Fibroblast of skin of left biceps (primary cell): ENCODE measurements at places on chromosomes 2 and 18.

GRCh38 chr2:156553714-156554442 is 117.7 kb downstream of the GPD2 start:
- DNase-seq: no peak

DNA sequence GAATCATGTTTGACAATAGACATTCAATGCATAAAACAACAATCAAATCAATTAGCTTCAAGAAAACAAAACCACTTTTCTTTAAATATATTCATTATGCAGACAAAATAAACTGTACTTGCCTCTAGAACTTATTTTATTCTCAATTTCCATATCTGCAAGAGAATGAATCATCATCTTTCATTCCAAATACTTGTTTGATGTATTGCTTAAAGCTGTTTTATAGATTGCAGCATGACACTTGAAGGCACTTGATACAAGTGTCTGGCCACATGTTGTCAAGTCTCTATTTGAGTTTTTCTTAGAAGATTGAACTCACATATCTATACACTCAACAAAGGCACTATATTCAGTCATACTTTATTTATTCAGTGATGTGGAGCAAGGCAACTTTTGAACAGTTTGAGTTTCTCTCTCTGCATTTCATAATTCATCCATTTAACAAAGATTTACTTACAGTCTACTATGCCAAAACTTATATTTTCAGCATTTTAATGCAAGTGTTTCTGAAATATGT is 38.7 kb upstream of the DDX18 start:
- no peak for DNase-seq

DNA sequence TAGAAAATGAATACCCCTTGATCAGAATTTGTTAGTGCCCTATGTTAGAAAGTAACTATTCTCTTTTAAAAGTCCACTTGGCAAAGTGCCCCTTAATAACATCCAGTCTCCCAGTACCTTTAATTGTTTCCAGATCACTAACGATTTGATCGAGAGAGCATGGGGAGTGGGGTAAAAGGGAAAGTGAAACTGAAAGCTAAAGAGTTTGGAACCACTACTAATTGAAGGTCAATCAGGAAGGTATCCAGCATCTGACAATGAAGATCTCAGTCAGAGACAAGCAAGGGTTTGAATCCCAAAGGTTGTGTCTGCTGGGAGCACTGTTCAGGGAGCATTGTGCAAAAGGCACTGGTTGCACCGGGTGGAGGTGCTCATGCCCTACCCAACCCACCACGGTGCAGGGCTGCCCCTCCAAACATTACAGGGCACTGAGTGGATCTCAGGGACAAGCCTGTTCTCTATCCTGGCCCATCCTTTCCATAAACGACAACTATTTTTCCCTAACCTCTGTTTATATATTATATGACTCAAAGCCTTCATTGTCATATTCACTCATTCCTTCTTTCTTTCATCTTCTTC is 14.6 kb upstream of the RIT2 start:
- DNase-seq: peak; percentile 4

DNA sequence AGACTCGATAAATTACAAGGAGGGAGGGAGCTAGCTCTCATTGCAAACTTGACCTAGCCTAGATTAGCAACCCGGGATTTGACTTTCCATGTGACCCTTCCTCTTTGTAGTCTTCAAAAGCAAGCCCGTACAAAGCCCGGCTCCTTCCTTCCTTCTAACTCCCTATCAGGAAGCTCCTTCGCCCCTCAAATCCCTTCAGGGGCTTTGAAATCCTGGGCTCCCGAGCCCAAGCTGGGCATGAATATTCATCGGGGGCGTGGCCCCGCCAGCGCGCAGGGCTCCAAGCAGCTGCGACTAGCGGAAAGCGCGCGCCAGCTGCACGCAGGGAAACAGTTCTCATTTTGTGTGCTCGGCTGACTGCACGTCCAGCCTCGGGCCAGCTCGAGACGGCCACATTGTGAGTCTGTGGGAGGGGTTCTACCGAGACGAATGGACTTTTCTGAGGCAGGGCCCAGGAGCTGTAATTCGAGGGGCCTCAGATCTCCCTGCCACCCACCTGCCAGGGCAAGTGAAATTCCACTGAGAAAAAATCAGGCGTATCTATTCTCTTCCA is 84.0 kb upstream of the PELI1 start:
- DNase-seq: no peak

- no peak for DNase-seq
These were observed 177.0 kb downstream of the CTIF start for GRCh38 chr18:48715711-48716361.

- DNase-seq: no peak
These were observed 609.0 kb upstream of the CELF4 start for GRCh38 chr18:38174594-38174993.

- DNase-seq: no peak
These were observed 86.0 kb downstream of the CDC42EP3 start for GRCh38 chr2:37585295-37585908.

DNA sequence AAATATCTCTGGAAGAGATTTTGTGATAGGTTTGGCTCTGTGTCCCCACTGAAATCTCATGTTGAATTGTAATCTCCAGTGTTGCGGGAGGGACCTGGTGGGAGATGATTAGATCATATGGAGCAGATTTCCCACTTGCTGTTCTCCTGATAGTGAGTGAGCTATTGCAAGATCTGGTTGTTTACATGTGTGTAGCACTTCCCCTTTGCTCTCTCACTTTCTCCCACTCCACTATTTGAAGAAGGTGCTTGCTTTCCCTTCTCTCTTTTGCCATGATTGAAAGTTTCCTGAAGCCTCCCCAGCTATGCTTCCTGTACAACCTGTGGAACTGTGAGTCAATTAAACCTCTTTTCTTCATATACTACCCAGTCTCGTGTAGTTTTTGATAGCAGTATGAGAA is 97.0 kb upstream of the FN1 start:
- DNase-seq: no peak

DNA sequence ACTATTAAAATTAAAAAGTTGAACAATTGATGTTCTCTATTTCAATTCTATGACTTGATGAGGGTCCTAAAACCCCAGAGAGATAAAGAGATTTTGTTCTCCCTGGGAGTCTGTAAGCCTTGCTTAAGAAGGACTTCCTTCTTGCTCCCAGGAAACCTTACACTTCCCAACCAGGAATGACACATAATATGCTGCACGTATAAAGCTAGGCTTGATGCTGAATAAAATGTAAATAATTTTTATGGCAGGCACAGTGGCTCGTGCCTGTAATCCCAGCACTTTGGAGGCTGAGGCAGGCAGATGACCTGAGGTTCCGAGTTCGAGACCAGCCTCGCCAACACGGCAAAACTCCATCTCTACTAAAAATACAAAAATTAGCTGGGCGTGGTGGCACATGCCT is 27.8 kb downstream of the SPIRE1 start:
- DNase-seq: no peak

DNA sequence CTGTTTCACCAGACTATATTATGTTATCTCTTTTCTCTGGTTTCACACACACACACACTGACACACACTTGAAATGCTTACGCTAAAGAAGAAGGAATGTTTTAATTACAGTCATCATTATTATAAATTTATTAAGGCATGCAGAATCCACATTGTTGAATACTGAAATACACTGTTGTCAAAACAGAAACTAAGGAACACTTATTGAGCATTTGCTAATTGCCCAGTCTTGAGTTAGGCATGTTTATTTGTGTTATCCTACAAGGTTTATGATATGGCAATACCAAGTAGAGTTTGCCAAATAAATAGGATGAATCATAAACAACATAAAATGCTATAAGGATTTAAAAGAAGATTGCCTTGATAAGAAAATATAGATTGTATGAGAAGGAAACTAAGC is 917.0 kb upstream of the PIK3C3 start:
- no peak for DNase-seq

DNA sequence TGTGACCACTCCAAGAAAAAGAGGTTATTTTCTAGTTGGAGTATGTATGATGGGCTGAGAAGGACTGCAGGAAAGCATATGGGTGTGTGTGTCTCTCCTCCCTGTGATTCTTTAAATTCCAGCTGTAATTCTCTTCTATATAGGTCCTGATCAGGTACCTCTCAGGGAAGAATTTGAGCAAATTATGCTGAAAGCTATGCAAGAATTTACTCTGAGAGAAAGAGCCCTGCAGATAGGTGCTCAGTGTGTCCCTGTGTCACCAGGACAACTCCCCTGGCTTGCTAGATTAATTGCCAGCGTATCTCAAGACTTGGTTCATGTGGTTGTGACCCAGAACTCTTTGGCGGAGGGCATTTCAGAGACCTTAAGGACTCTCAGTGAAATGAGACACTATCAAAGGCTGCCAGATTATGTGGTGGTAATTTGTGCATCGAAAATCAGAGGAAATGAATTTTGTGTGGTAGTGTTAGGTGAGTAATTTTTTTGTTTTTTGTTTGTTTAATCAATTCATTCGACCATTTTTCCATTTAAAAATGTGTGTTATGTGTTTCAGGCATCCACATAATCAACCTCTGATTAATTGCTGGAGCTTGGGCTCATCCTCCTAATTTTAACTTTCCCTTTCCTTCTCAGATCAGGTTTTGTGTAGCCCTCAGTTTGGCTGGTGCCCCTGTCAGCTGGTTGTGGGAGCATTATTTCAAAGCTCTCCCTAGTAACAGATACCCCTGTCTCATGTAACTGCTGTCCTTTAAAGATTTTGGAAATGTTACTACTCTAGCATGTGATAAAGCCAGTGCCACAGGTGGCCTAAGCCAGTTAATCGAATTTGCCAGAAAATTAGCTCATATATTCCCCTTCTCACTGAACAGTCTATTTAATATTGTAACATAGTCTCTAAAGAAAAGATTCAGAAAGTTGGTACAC is 150.9 kb downstream of the ESCO1 start:
- no peak for DNase-seq
